ENCODE measurements at places on chromosomes 2 and 18.

- no peak for DNase-seq
Observed at GRCh38 chr18:37275237-37275741, 290.3 kb downstream of the CELF4 start.

DNA sequence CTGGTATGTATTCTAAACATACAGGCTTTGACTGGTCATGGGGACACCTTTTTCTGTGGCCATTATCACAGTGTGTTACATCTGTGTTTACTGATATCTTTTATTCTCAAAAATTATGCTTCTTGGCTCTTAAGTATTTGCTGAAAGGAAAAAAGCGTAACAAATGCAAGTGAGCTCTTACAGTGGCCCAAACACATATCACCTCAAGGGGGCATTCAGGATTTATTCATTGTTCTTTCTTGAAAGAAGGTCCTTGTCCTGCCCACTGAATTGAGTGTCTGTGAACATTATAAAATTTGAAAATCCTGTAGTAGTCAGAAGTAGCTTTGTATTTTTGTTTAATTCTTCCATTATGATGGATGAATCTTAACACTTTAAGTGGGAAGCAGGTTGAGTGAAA, 454.5 kb downstream of the XIRP2 start:
- no peak for DNase-seq

DNA sequence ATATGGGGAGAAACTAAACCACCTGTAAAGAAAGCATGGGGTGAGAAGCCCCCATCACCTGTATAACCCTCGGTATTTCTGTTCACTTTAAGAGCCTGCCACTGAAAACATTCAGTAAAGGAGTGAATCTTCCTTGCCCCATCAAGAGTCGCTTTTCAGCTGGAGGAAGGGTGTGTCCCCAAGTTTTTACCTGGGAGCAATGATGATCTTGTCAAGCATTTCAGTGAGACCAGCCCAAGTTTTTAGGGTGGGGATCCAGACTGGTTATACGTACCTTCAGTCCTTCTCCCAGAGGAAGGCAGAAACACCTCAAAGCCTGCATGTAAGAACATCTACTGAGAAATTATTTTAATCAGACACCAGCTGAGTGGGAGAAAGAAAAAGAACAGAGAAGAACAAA, at the start of gene DSG1:
DSG1 (plus strand) TSS at position 301 of the 400 bp plus-strand sequence. CDS start 141 bp downstream, outside the sequence.
- DNase-seq: no peak

GRCh38 chr2:233032551-233033320, at the start of gene NEU2:
Gene NEU2, plus strand, starts transcription at chr2:233032672. Its CDS starts 0 bp downstream, at chr2:233032672.
- no peak for DNase-seq

- no peak for DNase-seq
Observed at GRCh38 chr2:12341920-12342319, 374.8 kb upstream of the TRIB2 start.

Measured in putamen (tissue), 1 donor.